ENCODE measurements at places on chromosomes 2 and 18. TPM values are rescaled to one million over a fixed set of nuclear protein-coding genes. Genes with fewer than 3 reads are reported as not detected.

RAPGEF4 gene
- total RNA-seq, result 21.2 TPM

CHRNG gene
- not detected for total RNA-seq

DUSP19 gene
- total RNA-seq, result 2.0 TPM

PSMD14 gene
- total RNA-seq, result 31.9 TPM

GRCh38 chr2:232174662-232175061 is 203.9 kb upstream of the ALPP start:
- H3K36me3 ChIP-seq, result no peaks in the 10 kb centered on the region
- no peak for DNase-seq

DNA sequence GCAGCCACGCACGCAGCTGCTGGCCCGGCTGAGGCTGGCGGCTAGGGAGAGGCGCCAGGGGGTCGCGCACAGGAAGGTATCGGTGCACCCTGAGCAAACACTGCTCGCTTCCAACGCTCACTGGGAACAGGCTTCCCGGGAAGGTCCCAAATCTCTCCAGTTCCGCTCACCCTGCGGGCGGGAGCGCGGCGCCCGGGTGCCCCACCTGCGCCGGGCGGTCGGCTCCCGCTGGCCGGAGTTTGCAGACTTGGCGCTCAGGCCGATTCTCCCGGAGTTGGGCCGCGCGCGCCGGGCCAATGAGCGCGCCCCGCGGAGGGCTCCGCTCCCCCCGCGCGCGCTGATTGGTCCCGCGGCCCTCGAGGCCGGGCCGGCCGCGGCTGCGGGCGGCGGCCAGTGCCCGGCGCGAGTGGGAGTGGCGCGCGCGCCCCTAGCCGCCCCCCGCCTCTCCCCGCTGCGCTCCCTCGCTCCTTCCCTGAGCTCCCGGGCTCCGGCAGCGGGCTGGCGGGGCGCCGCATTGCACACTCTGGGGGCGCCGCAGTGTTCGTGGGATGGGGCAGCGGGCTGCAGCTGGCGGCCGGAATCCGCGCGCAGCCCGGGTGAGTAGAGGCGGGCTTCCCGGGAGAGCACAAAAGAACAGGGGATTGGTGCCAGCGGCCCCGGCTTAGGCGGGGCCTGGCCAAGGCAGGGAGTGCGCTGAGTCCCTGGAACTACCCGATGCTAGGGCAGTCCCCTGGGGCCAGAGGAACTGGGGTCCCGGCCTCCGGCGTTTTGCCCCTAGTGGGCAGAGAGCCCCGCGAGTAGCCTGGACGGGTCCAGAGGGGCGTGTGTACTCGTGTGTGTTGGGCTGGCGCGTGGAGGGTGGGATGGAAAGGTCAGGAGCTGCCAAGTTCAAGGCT is at the start of gene LYPD6:
LYPD6 (plus strand) TSS at position 461 of the 896 bp plus-strand sequence. CDS start 107,122 bp downstream, outside the sequence.
- H3K4me3 ChIP-seq, result peak within 1 kb of the TSS; percentile 95
- H3K27me3 ChIP-seq, result no peaks in the 10 kb centered on the region
- peak; percentile 78 for DNase-seq

GRCh38 chr2:210816769-210817168 is 260.4 kb downstream of the CPS1 start:
- H3K4me3 ChIP-seq, result no peak overlapping the region
- H3K27me3 ChIP-seq, result no peaks in the 10 kb centered on the region
- no peak for DNase-seq
- no peaks in the 10 kb centered on the region for H3K4me1 ChIP-seq

- no peak overlapping the region for H3K4me3 ChIP-seq
- DNase-seq, result peak; percentile 33
- H3K27me3 ChIP-seq, result no peaks in the 10 kb centered on the region
- H3K36me3 ChIP-seq, result no peaks in the 10 kb centered on the region
Observed at GRCh38 chr2:9752441-9753275, 90.6 kb upstream of the TAF1B start.

DNA sequence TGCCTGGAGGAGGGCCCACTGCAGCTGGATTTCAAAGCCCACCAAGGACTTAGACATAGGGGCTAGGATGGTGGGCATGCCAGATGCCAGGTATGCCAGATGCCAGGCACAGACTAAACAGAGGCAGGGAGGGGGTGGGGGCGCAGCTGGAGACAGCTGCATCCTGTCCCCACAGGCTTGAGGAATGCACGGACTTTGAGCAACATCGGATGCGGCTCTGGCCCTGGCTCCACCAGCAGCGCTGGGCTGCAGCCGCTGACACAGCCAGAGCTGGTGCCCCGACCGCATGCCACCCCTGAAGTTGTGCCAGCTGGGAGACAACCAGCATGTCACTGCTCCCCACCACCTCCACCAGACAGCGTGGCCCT is 39.5 kb downstream of the AQP12A start:
- H3K4me1 ChIP-seq, result no peaks in the 10 kb centered on the region
- no peak overlapping the region for H3K27ac ChIP-seq
- DNase-seq, result no peak

DNA sequence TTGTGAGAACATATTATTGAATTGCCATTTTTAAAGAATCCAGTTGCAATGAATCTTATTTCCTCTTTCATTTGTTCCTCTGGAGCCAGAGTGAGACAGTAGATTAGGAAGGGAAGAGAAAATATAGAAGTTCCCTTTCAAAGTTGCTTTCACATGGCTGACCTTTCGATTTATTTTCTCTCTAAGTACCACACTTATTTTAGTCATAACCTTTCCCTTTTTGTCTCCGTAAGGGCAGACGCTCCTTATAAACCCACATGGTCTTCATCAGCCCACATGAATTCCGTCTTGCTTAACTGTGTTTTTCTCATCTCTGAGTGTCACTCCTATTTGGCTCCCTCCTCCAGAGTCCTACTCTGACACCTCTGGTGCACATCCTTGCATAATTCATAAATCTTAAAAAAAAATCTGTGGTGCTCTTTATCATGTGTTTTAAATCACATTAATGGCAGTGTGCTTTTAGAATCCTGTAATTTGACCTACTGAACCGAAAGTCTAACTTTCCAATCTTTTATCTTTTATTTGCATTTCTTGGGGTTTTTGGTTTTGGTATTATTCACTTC is 38.5 kb upstream of the ZNF396 start:
- DNase-seq, result peak; percentile 70
- H3K4me3 ChIP-seq, result no peak overlapping the region
- H3K4me1 ChIP-seq, result no peaks in the 10 kb centered on the region

DNA sequence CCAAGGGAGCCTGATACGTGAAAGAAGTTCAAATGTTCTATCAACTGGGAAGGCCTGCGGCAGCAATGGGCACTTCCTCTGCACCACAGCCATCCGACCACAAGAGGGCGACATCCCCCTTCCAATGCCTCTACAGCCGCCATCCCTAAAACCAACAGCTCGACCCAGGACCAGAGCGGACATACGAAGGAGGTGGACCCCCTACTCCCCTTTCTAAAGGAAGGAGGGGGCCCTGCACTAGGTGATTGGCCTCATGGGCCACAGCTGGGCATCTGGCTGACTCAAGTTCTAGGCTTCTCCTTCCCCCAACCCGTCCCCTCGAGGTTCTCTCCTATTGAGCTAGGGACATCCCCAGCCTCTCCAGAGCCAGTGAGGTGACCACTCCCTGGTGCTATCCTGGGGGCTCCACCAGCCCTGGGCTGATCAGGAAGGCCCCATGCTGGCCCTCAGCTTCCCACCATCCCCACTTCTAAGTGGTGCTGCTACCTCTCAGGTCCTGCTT is 217.2 kb downstream of the TNS1 start:
- H3K27me3 ChIP-seq, result peaks cover 9% of the 10 kb centered on the region
- H3K36me3 ChIP-seq, result no peaks in the 10 kb centered on the region
- H3K4me3 ChIP-seq, result no peak overlapping the region
- peak; percentile 80 for DNase-seq

GRCh38 chr2:98334439-98335078 is 11.7 kb upstream of the CNGA3 start:
- no peaks in the 10 kb centered on the region for H3K36me3 ChIP-seq
- no peaks in the 10 kb centered on the region for H3K4me1 ChIP-seq
- H3K4me3 ChIP-seq, result no peak overlapping the region
- H3K27ac ChIP-seq, result no peak overlapping the region
- H3K27me3 ChIP-seq, result no peaks in the 10 kb centered on the region

GRCh38 chr2:174611854-174612253 is 14.2 kb upstream of the WIPF1 start:
- H3K36me3 ChIP-seq, result no peaks in the 10 kb centered on the region
- H3K4me1 ChIP-seq, result no peaks in the 10 kb centered on the region
- no peak overlapping the region for H3K4me3 ChIP-seq

DNA sequence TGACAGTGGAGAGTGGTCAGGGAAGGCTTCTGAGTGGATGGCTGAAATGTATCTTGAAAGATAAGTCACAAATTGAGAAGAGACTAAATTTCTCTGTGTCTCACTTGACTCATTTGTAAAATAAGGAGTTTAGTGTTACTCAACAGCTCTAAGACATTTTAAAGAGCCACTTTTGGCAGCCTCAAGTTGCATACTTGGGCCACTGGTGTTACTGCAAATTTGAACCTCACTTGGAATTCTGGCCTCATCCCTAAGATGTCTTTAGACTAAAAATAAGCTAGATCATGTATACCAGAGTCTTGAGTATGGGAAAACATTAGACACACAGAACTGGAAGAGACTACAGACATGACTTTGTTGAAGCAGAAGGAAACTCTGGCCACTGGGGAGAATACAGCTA is 4.5 kb upstream of the MTLN start:
- no peaks in the 10 kb centered on the region for H3K27me3 ChIP-seq
- no peaks in the 10 kb centered on the region for H3K4me1 ChIP-seq
- no peak overlapping the region for H3K4me3 ChIP-seq
- H3K36me3 ChIP-seq, result no peaks in the 10 kb centered on the region
- DNase-seq, result no peak
- H3K27ac ChIP-seq, result no peak overlapping the region

DNA sequence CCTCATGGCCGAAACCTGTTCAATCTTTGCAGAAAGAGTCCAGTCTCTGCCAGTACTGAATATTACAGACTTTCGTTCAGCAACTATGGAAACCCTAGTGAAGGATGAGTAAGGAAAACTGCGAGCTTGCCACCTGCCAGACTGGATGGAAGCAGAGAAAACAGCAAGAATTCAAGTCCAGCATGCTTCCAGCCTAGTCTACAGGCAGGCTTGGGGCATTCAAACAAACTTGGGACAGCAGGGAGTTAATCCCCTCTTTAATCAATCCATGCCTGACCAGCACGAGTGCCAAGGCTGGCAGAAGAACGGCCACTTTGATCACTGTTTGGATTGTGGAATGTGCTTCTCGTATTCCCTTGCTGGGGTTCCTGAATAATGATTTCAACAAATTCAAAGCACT is 145.2 kb downstream of the EPHA4 start:
- H3K27me3 ChIP-seq, result no peaks in the 10 kb centered on the region
- H3K27ac ChIP-seq, result peak overlapping the region; percentile 38
- no peak overlapping the region for H3K4me3 ChIP-seq
- no peak for DNase-seq
- H3K4me1 ChIP-seq, result no peaks in the 10 kb centered on the region

DNA sequence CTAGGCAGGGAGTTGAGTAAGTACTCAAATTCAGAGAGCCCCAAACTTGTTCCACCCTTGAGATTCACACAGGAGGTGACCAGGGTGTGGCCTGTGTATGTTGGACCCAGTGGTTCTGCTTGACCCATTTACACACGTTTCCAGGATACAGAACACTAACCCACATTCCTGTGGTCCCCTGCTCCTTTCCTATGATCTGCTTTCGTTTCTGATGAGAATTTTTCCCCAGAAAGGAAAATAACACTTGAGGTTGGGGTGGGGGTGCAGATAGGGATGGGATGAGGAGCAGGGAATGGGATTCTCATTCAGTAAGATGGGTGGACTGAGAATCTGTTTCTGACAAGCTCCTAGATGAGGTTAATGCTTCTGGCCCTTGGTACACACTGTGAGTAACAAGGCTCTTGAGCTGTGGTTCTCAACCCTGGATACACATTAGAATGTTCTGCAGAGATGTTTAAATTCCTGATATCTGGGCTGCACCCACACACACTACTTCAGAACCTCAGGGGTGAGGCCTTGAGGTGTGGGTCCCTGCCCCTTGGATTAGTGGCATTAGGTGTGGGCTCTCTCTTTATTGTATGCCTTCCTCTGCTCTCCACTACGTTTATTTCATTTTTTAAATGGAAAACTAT is 58.4 kb downstream of the TPGS2 start:
- H3K27ac ChIP-seq, result no peak overlapping the region
- no peak overlapping the region for H3K4me3 ChIP-seq
- DNase-seq, result no peak
- H3K27me3 ChIP-seq, result no peaks in the 10 kb centered on the region

DNA sequence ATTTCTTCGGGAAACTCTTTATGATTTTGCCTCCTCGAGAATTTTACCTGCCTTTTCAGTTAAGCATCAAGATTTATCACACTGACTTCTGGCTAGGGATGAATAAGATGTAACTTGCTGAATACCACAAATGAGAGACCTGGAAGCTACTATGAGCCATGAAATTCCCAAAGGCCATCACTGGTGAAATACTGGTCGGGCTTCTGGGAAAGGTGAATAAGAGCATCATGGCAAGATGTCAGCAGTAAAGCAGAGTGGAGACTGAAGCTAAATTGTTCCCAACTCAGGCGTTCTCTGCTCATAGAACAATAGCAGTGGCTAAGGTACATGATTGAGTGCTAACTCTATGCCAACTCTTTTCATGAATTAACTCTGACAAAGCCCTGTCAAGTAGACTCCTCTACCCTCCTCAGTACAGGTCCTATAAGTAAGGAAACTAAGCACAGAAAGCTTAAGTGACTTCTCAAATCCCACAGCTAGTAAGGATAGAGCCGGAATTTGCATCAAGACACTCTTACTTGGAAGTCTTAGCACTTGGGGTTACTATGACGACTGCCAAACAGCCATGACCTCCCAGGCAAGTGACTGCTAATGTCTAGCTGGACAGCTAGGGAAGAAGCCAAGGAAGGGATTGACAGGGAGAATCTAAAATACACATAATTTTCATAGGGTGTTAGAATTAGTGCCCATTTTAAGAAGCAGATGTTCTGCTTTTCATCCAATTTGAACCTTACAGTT is 22.7 kb upstream of the DSC3 start:
- H3K4me3 ChIP-seq, result no peak overlapping the region
- peaks cover 24% of the 10 kb centered on the region for H3K36me3 ChIP-seq
- H3K4me1 ChIP-seq, result peaks cover 24% of the 10 kb centered on the region
- peak overlapping the region; percentile 39 for H3K27ac ChIP-seq

GRCh38 chr18:78521136-78521535 is 458.5 kb upstream of the SALL3 start:
- no peak overlapping the region for H3K27ac ChIP-seq
- no peaks in the 10 kb centered on the region for H3K36me3 ChIP-seq
- no peak for DNase-seq
- no peaks in the 10 kb centered on the region for H3K27me3 ChIP-seq

GRCh38 chr2:126988482-126988881 is 89.8 kb downstream of the TEX51 start:
- no peak overlapping the region for H3K27ac ChIP-seq
- no peaks in the 10 kb centered on the region for H3K36me3 ChIP-seq
- DNase-seq, result no peak
- H3K27me3 ChIP-seq, result no peaks in the 10 kb centered on the region
- H3K4me3 ChIP-seq, result no peak overlapping the region

DNA sequence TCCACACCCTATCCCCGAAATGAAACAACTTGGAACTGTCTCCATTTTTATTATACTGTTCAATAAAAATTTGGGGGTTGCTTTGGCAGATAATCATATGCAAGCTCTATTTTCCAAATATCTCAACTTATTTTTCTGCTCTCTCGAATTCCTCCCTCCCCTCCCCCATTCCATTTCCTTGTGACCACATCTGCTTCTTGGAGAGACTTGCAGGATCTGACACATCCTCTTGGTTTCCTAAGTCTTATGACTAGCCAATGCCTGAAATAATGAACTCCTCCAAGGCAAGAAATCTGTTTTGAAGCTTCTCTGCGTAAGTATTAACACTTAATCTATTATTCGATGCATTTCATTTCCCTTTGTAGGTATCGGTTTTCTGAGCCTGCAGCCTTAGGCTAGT is 16.1 kb downstream of the TGIF1 start:
- peak; percentile 90 for DNase-seq
- H3K27me3 ChIP-seq, result no peaks in the 10 kb centered on the region
- peaks cover 4% of the 10 kb centered on the region for H3K4me1 ChIP-seq
- H3K4me3 ChIP-seq, result no peak overlapping the region
